ENCODE measurements at places on chromosomes 11 and 22. TPM values are rescaled to one million over a fixed set of nuclear protein-coding genes. Genes with fewer than 3 reads are reported as not detected.

MMP13 gene
- not detected for polyA plus RNA-seq

DNA sequence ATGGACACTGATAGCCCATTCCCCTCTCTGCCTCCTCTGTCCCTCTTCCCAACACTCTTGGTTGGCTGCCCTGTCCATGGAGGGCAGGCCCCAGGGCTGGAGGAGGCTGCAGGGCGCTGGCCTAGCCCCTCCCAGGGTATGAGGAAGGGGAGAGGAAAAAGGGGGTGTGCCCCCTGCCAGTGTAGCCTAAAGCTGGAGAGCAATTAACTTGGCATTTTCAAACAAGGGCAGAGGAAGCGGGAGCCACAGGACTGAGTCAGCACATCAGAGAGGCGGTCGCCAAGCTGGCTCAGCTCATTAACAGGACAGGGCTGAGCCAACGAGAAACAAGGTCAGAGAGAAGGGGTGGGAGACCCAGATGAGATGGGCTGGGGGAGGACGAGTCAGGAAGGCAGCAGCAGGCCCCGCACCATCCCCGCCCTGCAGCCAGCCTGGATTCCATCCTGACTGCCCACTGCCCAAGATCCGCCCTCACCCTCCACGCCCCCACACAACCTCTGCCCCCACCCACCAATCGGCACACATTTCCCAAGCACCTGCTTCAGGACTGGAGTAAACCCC is 76.3 kb downstream of the BUD13 start:
- no peak for DNase-seq

DNA sequence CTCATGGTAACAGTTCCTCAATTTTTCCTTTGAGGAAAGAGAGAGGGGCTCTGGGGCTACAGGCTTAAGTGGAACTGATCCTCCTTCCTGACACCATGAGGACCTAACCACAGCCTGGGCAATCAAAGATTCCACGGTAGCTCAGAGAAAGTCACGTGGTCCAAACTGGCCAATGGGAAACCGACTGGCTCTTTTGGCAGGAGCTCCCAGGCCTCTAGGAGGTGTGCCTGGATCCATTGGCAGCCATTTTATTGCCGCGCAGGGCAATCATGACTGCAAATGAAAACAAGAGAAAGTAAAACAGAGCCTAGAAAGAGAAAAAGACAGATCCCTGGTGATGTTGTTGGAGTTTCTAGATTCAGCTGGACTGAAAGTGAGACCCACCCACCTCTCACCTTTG is 27.3 kb upstream of the ASPHD2 start:
- DNase-seq, result no peak

GRCh38 chr22:27206374-27207133 is 549.2 kb downstream of the MIAT start:
- no peak for DNase-seq

GRCh38 chr22:20221421-20222340 is 46.4 kb downstream of the RTN4R start:
- no peak for DNase-seq

GRCh38 chr11:74932797-74933196 is 16.1 kb downstream of the XRRA1 start:
- DNase-seq, result no peak

DTX4 gene
- 43.1 TPM for polyA plus RNA-seq

DNA sequence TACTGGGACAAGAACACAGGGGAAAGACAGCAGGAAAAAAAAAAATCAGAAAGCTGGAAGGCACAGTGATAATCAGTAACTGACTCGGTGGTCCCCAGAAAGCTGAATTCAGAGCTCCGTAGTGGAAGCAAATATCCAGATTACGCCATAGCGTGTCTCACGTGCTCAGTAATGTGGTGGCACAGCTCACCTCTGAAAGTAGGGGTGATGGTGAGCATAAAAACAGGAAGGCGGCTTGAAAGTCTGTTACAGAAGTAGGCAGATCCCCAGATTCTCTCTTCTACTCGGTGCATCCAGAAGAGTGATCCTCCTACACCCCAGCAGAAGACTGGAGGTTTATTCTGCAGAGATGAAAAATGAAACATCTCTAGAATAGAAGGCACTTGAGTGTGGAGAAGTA is 11.1 kb upstream of the OR8B3 start:
- no peak for DNase-seq

DNA sequence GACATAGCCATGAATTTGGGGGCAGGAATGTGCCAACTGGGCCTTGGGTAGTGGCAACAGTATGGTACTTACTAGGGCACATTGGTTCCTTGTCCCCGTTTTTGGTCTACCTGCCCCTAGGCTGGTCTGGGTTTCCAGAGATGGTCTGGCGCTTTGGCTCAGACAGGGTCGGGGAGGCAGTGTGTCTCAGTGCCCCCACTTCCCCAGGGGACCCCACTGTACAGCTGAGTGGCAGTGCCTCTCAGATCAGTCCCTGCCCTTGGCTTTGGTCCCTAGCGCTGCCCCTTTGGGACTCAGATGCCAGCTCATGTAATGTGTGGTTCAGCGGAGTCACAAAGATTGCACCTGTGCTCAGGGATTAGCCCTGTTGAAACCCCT is 3.3 kb downstream of the RIC8A start:
- DNase-seq, result no peak

MUC5B gene
- not detected for polyA plus RNA-seq

- DNase-seq, result no peak
Observed at GRCh38 chr22:26642465-26643417, 14.6 kb upstream of the MIAT start.

TTC36 gene
- polyA plus RNA-seq, result 1.2 TPM

GNAZ gene
- 5.2 TPM for polyA plus RNA-seq

MYOD1 gene
- not detected for polyA plus RNA-seq

DRG1 gene
- 76.1 TPM for polyA plus RNA-seq

GRCh38 chr11:128346804-128347203 is 240.6 kb downstream of the ETS1 start:
- DNase-seq, result no peak

- no peak for DNase-seq
Observed at GRCh38 chr11:117607449-117607848, 189.6 kb downstream of the DSCAML1 start.

DNA sequence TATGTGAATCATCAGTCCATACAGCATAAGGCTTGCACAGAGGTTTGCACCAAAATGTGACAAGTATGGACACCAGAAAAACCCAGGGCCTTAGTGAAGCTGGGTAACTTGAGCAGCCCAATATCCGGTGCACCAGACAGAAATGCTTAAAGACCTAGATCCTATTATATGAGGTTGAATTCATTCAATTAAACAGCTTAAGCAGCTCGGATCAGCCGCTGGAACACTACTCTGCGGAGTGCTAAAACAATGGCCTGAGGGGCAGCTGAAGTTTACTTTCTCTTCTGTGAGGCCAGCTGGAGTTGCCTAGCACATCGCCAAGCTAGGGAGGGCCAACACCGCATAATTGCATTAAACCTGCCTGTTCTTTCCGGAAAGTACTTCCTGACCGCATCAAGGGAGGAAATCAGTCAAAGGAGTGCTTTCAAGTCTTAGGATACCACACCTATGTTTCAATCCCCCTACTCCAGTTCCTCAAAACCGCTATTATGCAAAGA is 17.0 kb upstream of the FAM181B start:
- DNase-seq, result no peak

DNHD1 gene
- polyA plus RNA-seq, result 14.4 TPM

GRCh38 chr22:45832959-45833580 is 143.9 kb downstream of the WNT7B start:
- no peak for DNase-seq

DNA sequence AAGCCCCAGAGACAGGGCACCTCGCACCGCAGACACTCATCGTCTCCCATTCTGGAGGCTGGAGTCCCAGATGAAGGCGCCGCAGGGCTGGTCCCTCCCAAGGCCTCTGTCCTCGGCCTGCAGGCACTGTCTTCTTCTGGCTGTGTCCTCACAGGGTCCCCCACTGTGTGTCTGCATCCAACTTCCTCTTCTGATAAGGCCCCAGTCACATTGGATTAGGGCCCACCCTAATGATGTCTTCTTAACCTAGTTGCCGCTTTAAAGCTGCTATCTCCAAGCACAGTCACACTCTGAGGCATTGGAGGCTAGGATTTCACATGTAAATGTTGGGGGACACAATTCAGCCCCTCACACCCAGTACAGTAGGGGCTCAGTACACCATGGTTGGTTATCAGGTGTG is 48.9 kb downstream of the DHCR7 start:
- no peak for DNase-seq

- no peak for DNase-seq
Observed at GRCh38 chr11:121435551-121436511, 16.3 kb upstream of the SORL1 start.

- DNase-seq, result no peak
Observed at GRCh38 chr22:44275631-44275995, 37.1 kb downstream of the SHISAL1 start.

- DNase-seq, result no peak
Observed at GRCh38 chr22:40179526-40179925, 1.8 kb downstream of the TNRC6B start.

- DNase-seq, result no peak
Observed at GRCh38 chr11:70526116-70527045, 128.1 kb downstream of the CTTN start.

DNA sequence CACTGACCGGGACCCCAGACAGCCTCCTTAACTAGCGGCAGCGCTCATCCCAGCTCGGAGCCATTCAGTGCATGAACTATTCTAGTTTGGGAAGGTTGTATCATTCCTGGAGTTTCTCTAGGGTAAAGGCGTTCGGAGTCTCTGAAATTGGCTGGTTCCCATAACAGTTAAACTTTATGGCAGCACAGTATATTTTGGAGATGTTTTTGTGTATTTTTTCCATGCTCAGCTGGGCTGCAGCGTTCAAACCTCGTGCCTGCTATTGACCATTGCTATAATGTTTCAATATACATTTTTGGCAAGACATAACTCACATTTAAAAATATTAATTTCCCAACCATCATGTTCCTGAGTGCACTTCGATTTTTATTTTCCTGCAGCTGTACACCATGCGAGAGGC is 169.7 kb downstream of the ST3GAL4 start:
- DNase-seq, result no peak

FOLR3 gene
- polyA plus RNA-seq, result 2.5 TPM

DNA sequence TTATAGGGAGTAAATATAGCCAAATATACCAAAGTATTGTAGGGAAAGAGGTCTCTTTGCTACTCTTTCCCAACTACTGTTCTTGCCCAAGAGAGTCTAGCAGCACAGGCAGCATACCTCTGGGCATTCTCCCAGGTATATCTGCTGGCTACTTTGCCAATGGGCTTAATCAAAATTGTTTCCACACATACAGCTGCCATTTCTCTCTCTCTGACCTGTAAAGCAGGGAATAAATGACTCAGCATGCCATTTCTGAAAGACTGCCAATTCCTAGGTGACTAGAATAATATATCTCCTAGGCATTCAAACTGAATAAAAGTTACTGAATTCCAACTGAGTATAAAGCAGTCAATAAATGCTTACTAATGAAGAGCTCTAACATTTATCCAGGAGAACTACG is 44.6 kb downstream of the RDX start:
- no peak for DNase-seq

DNA sequence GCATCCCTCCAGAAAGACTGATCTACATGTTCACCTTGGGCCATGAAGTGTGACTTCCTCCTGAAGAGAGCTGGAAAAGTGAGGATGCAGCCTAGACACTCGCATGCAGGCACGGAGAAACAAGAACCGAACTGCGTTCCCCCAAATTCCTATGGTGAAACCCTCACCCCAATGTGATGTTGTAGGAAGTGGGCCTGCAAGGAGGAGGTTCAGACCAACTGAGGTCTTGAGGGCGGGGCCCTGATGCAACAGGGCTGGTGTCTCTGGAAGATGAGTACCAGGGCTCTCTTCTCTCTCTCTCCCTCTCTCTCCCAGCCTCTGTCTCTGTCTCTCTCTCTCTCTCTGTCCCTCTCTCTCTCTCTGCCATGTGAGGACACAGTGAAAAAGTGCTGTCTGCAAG is 501.1 kb downstream of the BRD1 start:
- no peak for DNase-seq

Data from left renal cortex interstitium (tissue), 4 donors.